ENCODE measurements at places on chromosomes 2 and 18. TPM values are rescaled to one million over a fixed set of nuclear protein-coding genes. Genes with fewer than 3 reads are reported as not detected.

GRCh38 chr2:63840081-63840784, 1.5 kb upstream of the UGP2 start:
- DNase-seq: no peak

DNA sequence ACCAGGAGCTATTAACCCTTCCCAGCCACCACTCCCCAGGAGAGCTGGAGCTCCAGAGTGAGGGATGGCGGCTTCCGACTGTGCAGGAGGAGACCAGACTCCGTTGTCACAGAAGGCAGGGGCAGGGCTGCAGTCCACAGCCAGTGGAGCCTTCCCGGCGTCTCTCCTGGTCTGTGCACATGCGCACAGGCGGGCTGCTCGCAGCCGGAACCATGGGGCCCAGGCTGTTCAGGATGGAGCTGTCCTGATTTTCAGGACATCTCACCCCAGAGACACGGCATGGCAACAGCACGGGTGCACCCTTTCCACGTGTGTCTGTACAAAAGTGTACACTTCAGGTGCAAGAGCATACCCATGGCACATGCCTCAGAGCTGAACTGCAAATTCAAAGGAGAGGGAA, 28.9 kb downstream of the EIPR1 start:
- no peak for DNase-seq

DNA sequence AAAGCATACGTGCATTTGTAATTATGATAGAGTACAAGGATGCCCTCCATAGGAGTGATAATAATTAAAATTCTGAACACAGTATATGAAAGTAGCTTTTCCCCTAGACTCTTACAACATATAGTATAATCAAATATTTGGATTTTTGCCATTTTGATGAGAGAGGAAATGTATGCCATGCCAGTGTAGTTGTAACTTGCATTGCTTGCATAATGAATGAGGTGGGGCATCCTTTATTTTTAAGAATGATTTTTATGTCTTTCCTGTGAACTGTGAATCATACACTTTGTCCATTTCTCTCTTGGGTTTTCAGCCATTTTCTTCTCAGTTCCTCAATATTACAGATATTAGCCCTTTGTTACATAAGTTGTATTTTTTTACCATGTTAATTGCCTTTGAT, 197.5 kb downstream of the SCG2 start:
- no peak for DNase-seq

- DNase-seq: no peak
Observed at GRCh38 chr2:169771021-169771420, 27.6 kb upstream of the SSB start.

DNA sequence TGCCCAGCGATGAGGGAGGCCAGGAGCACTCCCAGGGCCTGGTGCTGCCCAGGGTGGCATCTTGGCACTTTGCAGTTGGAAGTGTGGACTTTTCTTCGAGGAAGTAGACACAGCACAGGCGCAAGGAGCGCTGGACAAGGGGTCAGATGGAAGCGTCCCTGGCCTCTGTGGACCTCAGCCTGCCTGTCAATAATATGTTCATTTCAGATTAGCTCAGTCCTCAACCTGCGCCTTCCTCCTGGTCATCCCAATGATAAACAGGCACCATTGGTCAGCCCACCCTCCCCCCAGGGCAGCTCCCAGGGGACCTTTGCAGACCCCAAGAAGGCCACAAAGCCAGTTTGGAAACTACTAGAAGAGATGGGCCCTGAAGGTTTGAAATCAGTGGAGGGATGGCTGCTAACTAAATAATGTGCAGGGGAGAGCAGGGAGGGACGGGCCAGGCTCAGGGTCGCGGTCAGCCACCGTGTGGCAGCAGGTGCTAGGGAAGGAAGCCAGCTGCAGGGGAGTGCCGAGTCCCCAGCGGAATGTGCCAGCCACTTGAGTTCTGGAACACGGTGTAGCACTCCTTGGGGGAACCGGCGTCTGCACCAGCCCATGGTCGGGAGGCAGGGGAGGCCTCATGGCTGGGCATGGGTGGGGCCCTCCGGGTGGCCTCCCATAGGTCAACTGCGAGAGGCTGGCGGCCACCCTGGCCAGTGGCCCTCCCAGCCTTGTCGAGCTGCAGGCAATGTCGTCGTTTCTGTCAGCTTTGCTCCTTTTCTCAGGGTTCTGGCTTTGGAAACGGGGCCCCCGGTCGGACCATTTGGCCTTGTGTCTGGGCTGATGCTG, 59.9 kb downstream of the ADI1 start:
- no peak for DNase-seq

DNA sequence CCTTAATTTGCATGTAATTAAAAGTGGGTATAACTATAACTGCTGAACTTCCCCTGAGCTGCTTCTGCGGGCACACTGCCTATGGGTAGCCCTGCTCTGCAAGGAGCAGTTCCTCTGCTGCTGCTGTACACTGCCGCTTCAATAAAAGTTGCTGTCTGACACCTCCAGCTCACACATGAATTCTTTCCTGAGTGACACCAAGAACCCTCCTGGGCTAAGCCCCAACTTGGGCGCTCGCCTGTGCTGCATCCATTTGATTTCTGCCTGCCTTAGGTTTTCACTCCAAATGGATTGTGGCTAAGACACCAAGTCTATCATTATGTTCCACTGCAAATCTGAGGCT, 215.7 kb downstream of the ANAPC1 start:
- DNase-seq: no peak

DNA sequence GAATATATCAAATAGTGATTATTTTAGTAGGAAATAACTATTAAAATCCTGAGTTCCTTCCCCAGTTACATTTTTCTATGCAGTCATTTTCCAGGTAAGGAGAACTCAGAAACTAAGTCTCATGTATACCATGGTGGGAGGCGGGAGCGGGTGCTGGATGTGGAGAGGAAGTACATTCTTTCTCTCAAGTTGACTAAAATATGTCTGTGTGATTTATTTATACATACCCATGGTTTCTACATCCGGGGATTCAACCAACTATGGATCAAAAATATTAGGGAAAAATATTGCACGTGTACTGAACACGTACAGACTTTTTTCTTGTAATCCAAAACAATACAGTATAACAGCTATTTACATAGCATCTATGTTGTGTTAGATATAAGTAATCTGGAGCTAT, 6.8 kb downstream of the ZCCHC2 start:
- no peak for DNase-seq

GRCh38 chr2:20604401-20604911, 46.4 kb downstream of the HS1BP3 start:
- no peak for DNase-seq

GRCh38 chr2:200810252-200810997, 1.3 kb upstream of the BZW1 start:
- peak; percentile 60 for DNase-seq

DNA sequence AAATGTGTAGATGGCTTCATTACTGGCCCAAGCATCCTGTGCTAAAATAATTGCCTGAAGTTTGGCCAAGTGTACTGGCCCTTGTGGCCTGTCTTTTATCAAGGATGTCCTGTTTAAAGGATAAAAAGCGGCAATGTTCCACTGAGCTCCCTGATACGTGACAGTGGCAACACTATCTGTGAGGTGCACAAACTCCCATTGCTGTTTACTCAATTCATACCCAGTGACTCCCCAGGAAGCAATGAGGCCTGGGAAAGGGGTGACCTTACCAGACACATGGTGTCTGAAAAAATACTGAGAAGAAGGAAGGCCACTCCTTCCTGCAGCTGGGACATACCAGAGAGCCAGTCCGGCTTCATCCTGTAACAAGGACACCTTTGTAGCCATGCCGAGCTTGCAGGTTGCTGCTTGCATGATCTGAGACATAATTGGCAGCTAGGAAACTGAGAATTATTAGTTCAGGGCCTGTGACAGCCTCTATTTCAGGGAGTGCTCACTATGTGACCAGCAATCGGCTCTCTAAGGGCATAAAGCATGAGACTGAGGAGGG, 198.5 kb upstream of the LRATD1 start:
- DNase-seq: no peak

DNA sequence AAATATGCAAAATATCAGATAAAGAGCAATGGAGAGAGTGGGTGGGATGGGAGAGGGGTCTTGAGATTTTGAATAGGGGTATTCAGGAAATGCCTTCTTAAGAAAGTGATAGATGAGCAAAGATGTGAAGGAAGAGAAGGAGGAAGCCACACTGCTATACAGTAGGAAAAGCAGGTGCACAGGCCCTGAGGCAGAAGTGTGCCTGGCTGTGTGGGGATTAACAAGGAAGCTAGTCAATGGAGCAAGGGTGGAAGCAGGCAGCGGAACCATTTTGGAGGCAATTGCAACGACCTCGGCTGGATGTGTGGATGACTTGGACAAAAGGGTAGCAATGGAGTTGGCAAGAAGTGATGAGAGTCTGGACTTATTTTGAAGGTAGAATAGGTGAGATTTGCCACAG, 11.0 kb upstream of the CNGA3 start:
- no peak for DNase-seq

- no peak for DNase-seq
Observed at GRCh38 chr2:160660741-160661140, 167.1 kb upstream of the RBMS1 start.

- no peak for DNase-seq
Observed at GRCh38 chr2:101704046-101704466, 6.5 kb downstream of the MAP4K4 start.

GRCh38 chr2:28063492-28063962, 173.0 kb downstream of the BABAM2 start:
- DNase-seq: no peak

- DNase-seq: no peak
Observed at GRCh38 chr18:7784171-7784570, 217.1 kb downstream of the PTPRM start.

- DNase-seq: no peak
Observed at GRCh38 chr2:65228263-65228750, 676 bp downstream of the ACTR2 start.

GRCh38 chr2:83340424-83340823, 1118.7 kb downstream of the SUCLG1 start:
- DNase-seq: no peak

DNA sequence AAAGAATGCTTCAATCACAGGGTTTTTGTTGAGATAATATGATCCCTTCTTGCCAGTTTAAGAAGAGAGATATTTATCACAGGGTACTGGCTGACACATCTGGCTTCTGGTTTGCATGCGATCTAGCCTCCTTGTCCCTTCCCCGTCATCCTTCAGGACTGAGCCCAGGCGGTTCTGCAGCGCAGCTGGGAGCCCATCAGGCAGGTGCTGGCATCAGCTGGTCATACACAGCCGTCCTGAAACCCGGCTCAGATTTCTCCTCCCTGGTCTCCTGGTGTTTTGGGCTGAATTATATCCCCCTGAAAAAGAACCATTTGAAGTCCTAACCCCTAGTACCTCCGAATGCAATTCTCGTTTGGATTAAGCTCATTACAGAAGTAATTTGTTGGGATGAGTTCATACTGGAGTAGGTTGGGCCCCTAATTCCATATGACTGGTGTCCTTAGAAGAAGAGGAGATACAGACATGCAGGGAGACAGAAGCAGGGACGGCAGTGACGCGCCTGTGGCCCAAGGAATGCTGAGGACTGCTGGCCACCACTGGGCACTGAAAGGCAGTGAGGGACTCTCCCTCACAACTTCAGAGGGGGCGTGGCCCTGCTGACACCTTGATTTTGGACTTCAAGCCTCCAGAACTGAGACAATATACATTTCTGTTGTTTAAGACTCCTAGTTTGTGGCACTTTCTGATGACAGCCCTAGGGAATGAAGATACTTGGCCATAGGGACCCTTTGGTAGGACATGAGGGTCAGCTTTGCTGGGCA, 83.9 kb upstream of the ODC1 start:
- DNase-seq: no peak

DNA sequence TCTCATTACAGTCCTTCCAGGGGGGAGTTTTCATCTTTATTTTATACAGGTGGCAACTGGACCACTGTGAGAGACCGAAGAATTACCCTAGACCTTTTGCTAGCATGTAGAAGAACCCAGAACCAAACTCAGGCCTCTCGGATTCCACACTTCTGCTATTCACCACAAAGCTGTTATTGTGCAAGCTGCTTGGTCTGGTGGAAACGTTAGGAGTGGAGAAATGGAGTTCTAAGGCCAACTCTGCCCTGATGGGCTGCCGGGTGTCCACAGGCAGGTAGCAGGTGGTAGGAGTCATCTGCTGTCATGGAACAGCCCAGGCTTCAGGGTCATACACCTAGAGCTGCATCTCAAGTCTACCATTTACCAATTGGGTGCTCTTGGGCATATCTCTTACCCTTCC, 218.8 kb downstream of the BCL11A start:
- DNase-seq: no peak

DNA sequence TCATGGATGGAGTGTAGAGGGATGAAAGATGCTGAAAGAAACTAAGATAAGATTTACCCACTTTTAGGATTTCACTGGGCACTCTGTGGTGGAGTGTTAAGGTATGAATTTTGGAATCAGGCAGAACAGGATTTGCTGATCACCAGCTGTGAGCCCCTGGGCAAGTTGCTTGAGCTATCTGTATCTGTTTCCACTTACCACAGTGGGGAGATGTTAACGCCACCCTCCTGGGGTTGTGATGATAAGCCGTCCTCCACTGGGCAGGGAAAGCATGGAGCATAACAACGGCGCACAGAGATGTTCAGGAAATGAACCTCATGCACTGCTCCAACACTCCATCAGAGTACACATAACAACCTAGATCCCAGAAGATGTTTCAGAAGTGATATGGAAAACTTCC, 160.6 kb downstream of the MTCL1 start:
- no peak for DNase-seq

GRCh38 chr2:218895326-218895725, 14.7 kb downstream of the WNT10A start:
- no peak for DNase-seq

DNA sequence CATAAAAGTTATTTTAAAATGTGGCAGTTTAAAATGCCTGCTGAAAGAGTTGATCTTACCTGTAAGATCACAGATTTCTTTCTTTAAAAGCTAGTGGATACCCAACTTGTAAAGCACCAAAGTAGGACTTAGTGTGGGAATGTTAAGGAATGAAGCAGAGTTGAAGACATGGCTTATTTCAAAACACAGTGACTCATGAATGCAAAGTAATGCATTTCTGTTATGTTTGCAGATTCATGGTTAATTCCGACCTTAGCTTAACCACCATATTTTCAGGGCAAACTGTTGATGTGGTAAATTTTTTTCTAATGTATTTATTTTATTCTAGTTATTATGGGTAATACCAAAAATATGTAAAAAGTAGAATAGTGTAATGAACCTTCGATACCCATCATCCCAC, 206.8 kb upstream of the FOSL2 start:
- no peak for DNase-seq

GRCh38 chr2:186426153-186427016, 59.7 kb upstream of the ZC3H15 start:
- no peak for DNase-seq

IL36G gene
- total RNA-seq: 0.80 TPM

INHA gene
- total RNA-seq: 0.36 TPM

COBLL1 gene
- 6.7 TPM for total RNA-seq

MAB21L4 gene
- not detected for total RNA-seq

FRZB gene
- total RNA-seq: not detected

RAX gene
- not detected for total RNA-seq

ERBB4 gene
- total RNA-seq: 0.06 TPM

CFC1 gene
- not detected for total RNA-seq

FASTKD2 gene
- 69.0 TPM for total RNA-seq

UNC80 gene
- not detected for total RNA-seq

CRACDL gene
- total RNA-seq: 1.3 TPM
